ENCODE measurements at places on chromosomes 11 and 22. TPM values are rescaled to one million over a fixed set of nuclear protein-coding genes. Genes with fewer than 3 reads are reported as not detected.

Gene C11orf91
- not detected for total RNA-seq

Gene HEPHL1
- total RNA-seq = not detected

Gene TPBGL
- not detected for total RNA-seq

Gene PGR
- 0.11 TPM for total RNA-seq

Gene TRIM49D1
- not detected for total RNA-seq

Gene SMIM35
- total RNA-seq = not detected

DNA sequence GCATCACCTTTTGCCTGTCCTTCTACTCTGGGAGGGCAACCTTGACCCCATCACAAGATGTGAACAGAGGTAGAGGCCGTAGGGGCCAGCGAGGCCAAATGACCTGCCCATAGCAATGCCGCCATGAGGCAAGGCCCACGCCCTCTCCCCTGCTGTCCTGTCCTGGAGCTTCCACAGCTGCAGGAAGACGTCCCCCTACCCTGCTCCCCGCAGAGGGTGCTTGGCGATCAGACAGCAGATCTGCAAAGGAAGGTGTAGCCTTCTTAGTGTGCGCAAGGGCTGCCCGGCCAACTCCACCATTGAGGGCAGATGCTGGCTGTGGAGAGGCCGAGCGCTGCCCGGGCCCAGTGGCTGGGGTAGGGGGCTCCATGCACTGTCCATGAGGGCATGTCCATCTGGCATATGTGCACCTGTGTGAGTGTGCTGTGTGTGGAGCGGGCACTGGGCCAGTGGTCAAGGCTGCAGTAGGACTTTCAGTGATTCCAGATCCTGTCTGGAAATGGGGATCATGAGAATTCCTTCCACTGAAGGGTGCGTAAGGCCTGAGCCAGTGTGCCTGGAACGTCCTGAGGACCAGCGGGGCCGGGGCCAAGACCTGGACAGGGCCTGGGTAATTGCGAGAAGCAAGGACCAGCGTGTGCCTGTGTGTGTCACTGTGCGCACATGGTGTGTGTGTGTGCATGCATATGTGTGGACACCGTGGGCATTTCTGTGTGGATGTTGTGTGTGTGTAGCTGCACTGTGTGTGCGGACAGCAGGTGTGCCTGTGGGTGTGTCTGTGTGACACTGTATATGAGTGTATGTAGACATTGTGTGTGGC lies 11.0 kb downstream of the TRPM5 start:
- DNase-seq = peak; percentile 42

- DNase-seq = no peak
These were observed 128.4 kb downstream of the CCDC81 start for GRCh38 chr11:86503131-86503530.

DNA sequence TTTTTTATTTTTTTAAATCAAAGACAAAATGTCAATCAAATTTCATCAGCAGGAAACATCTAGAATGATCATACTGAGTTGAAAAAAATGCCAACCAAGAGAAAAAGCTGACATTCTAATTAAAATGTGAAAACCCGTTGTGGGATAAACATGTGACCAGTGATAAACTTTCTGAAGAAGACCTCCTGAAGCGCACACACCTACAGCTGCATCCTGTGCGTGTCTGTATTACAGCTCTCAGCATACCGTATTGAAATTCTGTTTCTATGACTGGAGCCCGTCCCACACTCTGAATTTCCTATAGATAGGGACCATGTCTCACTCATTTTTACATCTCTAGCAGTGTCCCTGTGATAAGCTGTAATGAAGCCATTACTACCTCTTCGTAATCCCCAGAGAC lies 12.2 kb upstream of the NUP50 start:
- DNase-seq = no peak

DNA sequence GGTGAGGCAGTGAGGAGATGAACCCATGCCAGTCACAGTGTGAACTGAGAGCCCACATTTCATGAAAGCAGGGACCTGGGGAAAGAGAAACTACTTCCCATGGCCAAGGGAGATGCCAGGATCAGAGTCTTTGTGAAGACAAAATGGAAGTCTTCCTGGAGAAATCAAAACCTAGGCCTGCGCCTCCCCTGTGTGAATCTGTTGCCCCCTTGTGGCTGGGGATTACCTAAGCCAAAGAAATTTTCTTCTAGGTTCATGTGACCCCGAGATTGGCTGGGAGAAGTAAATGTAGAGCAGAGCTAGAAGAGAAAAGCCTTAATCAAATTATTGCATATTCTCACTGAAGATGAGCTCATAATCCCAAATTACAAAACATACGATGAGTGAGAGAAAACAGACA lies 1075.3 kb downstream of the TBC1D22A start:
- DNase-seq = no peak

GRCh38 chr11:7520011-7520942 lies 6.5 kb downstream of the PPFIBP2 start:
- DNase-seq = no peak

DNA sequence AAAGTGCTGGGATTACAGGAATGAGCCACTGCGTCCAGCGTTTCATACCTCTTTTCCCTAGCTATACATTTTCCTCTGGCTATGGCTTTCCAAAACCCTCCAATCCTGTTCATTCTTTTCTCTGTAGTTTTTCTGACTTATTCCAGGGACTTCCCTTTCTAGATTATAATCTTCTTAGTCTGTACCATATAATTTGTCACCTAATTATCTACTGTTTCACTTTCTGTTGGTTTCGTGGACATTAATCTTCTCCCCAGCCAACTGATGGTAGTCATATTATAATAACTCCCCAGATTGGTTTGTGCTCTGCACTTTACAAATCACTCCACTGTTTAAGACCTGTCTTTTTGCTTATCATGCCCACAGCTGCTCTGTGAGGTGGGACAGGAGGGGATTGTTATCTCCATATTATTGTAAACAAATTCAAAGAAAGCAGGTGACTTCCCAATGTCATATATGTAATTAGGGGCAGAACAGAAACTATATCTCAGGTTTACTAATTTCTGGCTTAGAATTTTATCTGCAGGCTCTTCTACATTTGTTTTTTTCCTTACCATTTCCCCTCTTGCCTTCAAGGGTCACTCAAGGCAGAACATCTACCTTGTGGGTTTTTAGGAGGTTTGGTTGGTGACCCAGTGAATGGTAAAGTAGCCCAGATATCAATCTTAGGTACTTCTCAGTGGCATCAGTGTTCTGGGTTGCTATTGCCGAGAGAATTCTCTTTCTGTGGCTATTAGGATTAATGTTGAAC lies 23.9 kb downstream of the STIM1 start:
- no peak for DNase-seq

DNA sequence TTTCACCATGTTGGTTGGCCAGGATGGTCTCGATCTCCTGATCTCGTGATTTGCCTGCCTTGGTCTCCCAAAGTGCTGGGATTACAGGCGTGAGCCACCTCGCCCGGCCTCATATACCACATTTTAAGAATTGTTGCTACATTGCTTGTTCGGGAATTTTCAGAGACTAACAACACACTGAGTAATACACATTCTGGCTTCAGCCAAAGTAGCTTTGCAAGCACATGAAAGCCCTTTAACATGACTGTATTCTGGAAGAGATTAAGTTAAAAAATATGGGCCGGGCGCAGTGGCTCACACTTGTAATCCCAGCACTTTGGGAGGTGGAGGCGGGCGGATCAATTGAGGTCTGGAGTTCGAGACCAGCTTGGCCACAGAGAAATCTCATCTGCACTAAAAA lies 15.0 kb downstream of the CRTAM start:
- no peak for DNase-seq

Measured in right lobe of liver (tissue), 6 donors.